ENCODE measurements at places on chromosomes 16 and 17.

GRCh38 chr17:50562242-50563091, 2.0 kb downstream of the CACNA1G start:
- no peak for DNase-seq

DNA sequence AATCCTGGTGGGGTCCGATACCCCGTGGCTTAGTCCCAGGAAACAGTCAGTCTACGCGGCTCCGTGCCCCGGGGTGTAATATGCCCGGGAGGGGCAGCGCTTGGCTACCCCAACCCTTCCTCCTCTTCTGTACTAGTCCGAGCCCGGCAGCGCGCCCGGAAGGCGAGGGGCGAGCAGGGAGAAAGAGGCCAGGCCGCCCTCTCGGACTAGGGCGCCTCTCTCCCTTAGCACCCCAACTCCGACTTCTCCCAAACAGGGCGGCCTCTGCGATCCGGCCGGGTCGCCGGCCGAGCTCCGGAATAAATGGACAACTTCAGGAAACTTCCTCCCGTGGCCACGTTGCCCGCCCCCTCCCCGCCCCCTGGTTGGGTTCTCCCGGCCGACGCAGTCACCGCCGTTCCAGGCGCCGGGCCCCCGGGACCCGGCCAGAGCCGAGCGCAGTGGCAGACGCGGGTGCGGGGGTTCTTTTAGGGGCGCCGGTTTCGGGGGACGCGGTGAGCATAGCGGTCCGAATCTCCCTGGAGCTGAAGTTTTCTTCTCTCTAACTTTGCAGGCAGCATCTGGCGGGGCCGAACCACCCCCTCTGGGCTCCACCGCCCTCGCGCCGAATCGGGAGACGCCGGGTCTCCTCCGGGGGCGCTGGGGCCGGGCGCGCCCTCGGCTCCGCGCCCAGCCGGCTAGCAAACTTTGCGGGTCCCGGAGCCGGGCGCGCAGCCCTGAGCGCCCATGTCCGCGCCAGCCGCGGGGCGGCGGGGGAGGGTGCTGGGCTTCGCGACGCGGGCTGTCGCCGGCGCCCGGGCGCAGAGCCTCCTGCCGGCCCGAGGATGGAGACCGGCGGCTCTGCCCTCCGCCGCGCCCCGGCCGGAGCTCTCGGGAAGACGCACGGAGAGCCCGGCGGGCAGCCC, at the start of gene SDK2:
Gene SDK2 (minus strand): TSS at position 301 of the 905 bp plus-strand sequence. CDS start 357 bp downstream, outside the sequence.
- DNase-seq: no peak

- no peak for DNase-seq
Observed at GRCh38 chr16:19715566-19715965, 2.5 kb downstream of the KNOP1 start.

DNA sequence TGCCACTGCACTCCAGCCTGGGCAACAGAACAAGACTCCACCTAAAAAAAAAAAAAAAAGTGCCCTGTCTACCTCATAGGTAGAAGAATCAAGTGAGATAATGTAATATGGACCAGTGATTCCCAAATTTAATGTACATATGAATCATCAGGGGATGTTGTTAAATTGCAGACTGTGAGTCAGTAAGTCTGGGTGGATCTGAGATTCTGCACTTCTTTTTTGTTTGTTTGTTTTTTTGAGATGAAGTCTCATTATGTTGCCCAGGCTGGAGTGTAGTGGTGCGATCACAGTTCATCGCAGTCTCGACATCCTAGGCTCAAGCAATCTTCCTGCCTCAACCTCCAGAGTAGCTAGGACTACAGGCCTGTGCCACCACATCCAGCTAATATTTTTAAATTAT, 31.6 kb downstream of the HOXB1 start:
- no peak for DNase-seq

DNA sequence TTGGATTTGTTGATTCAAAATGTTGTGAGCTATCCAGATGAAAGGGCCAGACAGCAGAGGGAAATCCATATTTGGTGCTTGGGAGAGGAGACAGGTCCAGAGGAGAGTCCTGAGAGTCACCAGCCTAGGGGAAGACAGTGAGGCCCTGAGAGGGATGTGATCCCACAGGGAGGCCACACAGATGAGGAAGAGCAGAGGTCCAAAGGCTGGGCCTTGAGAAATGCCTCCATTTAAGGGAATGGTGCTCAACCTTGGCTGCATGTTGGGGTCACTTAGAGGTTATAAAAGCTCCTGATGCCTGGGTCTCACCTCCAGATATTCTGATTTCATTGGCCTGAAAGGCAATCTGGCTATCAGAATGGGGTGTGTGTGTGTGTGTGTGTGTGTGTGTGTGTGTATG, 194.9 kb downstream of the UTP18 start:
- DNase-seq: no peak

- DNase-seq: no peak
Observed at GRCh38 chr16:72027669-72028378, 19.3 kb downstream of the DHODH start.

- DNase-seq: peak; percentile 6
Observed at GRCh38 chr16:23055481-23055880, 93.8 kb downstream of the USP31 start.

- DNase-seq: peak; percentile 35
Observed at GRCh38 chr17:32259586-32259985, 6.0 kb upstream of the RHBDL3 start.

DNA sequence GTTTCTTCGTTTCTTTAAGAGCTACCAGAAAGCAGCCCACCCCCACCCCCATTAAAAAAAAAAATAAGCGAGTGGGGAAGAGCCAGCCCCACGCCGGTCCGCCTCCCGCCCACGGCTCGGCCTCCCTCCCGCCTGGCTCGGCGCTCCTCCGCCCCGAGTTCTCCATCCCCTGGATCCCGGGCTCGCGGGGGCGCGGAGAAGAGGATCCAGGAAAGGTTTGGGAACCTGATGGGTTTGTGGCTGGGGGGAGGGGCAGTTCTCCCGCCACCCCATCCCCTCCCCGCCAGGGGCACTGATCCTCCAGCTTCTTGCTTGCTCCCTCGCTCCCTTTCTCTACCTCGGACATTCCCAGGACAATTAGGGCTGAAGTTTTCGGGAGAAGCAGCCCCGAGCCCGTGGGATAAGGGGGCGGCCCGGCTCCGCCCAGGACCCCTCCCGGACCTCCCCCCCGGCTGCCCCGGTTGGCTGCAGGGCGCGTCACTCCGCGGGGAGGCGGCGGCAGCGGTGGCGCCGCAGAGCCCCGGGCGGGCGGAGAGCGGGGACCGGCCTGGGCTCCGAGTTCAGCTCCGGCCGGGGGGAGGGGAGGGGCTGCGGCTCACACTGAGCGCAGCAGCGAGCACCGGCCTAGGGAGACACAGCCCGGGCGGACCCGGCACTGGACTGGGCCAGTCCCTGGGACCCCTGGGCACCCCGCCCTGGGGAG, 1.0 kb upstream of the SALL1 start:
- DNase-seq: peak; percentile 79

DNA sequence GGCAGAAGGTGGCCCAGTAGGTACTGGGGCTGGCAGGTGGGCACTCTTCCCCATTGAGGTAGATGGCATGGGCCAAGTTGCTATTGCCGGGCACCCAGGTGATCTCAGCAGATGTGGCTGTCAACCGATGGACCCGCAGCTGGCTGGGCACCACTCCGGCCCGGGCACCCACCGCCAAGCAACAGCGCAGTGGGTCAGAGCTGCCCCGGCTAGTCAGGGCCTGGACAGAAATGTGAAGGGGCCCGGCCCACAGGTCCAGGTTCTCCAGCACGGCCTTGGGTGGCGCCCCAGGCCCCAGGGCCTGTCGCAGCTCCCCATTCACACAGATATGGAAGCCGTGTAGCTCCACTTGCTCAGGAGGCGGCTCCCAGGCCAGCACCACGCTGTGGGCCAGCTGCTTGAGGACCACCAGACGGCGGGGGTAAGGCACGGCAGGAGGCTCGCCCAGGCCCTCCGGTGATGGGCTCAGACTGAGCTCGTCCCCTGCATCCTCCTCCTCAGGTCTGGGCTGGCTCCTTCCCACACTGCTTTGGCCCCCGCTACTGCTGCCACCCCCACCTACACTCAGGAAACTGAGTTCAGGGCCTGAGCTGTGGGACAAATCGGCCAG, 16.5 kb downstream of the TSPOAP1 start:
- no peak for DNase-seq

DNA sequence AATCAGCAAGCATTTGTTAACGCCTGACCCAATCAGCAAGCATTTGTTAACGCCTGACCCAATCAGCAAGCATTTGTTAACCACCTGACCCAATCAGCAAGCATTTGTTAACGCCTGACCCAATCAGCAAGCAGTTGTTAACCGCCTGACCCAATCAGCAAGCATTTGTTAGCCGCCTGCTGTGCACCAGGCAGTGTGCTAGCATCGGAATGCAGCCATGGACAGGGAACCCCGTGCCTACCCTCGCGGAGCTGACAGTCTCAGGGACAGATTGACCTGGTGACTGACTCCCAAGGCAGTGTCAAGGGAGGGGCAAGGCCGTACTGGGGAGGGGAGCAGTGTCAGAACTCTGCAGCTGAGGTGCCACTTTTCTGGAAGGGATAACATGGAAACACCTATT, 66.9 kb downstream of the ABR start:
- DNase-seq: no peak

DNA sequence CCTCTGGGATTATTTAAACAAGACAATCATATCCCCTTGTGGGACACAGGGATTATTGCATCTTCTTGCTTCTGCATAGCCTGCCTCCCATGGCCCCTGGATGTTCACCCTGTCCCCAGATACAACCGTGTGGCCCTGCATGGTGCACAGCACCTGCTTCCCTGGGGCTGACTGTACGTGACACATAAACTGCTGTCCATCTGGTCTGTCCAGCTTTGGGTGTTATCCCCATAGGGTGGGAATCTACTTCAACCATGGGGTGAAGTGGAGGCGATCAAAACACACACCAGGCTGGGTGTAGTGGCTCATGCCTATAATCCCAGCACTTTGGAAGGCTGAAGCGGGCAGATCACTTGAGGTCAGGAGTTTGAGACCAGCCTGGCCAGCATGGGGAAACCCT, 138.8 kb downstream of the XYLT1 start:
- no peak for DNase-seq

- DNase-seq: no peak
Observed at GRCh38 chr16:85750146-85750826, 610 bp downstream of the C16orf74 start.

GRCh38 chr16:30914830-30915229, 8.5 kb upstream of the FBXL19 start:
- DNase-seq: no peak
